NCI-H2227 treated with DMSO at 0.1 percent for 48 hours (cell line): ENCODE measurements at places on chromosomes 3 and 15.

GRCh38 chr3:97884586-97885123 lies 62.8 kb downstream of the CRYBG3 start:
- DNase-seq, result no peak

- DNase-seq, result peak; percentile 71
Observed at GRCh38 chr3:197520311-197521276, 35.2 kb downstream of the BDH1 start.

DNA sequence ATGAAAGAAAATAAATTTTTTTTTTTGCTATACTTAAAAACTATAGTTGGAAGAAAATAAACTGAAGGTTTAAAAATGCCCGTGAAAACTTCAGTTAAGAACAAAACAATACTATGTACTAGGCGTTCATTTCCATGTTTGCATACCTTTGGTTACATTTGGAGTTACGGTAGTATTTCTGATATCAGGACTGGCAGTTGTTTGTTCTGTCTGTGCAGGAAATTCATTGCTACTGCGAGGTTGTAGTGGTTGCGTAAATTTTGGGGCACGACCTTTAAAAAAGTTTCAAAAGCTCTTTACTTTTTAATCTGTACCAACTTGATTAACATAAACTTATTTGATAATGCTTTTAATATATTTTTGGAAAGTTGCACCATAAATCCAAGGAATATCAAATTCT lies 47.9 kb downstream of the ST3GAL6 start:
- no peak for DNase-seq

DNA sequence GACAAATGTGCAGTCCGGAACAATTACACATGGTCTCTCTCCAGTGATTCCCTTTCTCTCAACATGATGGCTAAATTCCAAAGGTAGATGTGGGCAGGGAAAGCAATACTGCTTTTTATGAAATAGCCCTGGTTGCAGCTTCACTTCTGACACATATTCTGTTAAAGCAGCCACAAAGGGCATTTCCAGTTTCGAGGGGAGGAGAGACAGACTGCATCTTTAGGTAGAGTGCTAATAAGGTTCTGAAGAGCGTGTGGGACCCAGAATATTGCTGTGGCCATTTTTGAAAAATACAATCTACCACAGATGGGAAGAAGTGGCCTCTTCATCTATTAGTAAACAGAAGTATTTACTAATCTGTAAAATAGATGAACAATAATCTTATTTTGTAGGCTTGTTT lies 139.3 kb upstream of the PEX5L start:
- no peak for DNase-seq

DNA sequence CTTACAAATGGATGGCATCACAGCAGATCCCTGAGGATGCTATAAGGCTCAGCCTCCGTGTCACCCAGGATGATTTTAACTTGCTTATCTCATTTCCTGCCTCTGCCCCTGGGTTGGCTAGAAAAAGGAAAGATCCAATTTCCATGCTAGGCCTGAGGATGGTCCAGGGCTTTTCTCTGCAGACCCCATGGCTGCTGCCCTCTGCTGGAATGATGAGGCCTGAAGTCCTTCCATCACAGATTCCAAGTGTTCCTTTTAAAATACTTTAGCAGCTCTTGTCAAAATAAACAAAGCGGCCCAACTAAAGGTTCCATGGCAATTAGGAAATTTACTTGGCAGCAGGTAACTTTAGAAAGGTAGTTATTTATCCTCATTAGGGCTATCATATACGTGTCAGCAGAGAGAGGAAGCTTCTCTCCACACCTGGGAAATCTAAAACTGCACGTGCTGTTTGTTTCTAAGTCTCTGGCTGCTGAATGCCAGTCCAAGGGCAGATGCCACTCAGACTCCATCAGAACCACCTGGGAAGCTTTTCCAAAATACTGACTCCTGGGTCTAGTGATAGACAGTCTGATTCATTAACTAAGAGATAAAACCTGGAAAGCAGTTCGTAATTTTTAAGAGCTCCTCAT lies 401.9 kb upstream of the IL12A start:
- DNase-seq, result peak; percentile 21

DNA sequence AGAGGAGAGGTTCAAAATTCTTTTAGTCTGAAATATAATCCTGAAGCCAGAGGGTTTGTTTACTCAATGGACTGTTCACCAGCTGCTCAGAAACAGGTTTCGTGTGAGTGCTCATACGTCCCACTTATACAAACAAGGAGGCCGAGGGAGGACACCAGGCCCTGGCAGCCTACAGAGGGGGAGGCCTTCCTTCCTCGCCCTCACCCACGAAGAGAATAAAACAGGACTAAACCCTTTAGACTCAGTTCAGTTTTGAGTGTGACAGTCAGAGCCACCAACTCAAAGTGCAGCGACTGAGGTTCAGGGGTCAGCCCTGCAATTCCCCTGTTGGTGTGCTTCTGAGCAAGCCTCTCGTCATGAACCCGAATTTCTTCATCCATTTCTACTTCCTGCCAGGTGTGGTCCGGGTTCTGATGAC lies 17.3 kb downstream of the FAM174B start:
- no peak for DNase-seq

DNA sequence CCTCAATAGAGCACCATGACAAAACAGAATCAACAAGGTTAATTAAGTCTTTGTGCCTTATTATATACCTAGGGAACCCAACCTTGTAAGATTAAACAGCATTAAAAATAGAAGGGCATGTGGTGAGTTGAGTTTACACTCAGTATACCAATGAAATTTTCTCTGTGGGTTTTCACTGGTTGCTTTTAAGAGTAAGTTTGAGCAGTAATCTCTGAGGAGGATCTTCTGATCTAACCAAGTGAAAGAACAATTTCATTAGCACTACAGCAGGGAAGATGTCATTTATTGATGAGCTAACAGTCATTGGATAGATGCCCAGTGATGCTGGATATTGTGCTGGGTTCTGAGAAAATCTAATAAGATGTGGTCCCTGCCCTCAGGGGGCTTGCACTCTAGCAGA lies 26.9 kb upstream of the AKAP13 start:
- DNase-seq, result no peak

DNA sequence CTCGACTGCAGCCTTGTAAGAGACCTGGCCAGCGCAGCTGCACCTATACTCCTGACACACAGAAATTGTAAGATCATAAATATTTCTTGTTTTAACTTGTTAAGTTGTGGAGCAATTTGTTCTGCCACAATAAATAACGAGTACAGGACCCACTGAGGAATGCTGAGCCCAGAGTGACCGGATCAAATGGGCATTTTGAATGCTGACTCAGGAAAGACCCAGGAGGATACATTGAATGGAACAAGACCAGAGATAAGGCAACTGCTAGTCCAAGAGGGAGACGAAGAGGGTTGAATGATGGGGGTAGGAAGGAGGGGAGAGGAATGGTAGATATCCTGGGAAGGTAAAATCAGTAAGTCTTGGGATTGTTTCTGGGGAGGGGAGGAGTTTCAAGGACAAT lies 8.9 kb upstream of the C3orf70 start:
- no peak for DNase-seq

GRCh38 chr3:63656786-63657185 lies 4.3 kb downstream of the SNTN start:
- DNase-seq, result no peak

GRCh38 chr15:55118344-55118870 lies 78.3 kb downstream of the RSL24D1 start:
- DNase-seq, result no peak

DNA sequence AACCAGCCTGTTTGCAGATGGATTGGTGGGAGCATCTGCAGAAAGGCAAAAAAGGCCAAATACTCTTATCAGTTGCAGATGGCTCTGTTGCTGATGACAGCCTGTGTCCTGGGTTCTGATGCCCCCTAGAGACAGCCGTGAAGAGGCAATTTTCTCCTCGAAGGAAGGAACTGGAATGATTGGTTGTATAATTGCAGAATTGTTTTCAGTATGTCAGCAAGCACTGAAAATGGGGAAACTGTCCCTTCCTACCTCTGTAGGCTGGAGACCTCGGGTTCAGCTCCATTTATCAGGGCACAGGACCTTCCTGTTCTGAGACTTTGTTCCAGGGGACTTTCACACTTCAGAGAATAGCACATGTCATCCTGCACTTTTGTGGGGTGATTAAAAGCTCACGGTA lies 103.0 kb downstream of the PGPEP1L start:
- DNase-seq, result peak; percentile 12

GRCh38 chr3:19432669-19433068 lies 284.4 kb downstream of the KCNH8 start:
- DNase-seq, result no peak

- DNase-seq, result no peak
Observed at GRCh38 chr15:95417761-95418160, 912.7 kb upstream of the NR2F2 start.

DNA sequence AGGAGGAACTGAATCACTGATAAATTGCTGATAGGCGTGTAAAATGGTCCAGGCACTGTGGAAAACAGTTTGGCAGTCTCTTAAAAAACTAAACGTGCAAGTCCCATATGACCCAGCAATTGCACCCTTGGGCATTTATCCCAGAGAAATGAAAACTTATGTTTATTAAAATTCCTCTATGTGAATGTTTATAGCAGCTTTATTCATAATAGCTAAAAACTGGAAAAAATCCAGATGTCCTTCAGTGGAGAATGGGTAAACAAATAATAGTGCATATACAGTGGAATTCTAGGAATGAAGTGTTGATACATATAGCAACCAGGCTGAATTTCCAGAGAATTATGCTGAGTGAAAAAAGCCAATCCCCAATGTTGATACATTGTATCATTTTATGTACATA lies 482.2 kb upstream of the PDZRN3 start:
- no peak for DNase-seq

DNA sequence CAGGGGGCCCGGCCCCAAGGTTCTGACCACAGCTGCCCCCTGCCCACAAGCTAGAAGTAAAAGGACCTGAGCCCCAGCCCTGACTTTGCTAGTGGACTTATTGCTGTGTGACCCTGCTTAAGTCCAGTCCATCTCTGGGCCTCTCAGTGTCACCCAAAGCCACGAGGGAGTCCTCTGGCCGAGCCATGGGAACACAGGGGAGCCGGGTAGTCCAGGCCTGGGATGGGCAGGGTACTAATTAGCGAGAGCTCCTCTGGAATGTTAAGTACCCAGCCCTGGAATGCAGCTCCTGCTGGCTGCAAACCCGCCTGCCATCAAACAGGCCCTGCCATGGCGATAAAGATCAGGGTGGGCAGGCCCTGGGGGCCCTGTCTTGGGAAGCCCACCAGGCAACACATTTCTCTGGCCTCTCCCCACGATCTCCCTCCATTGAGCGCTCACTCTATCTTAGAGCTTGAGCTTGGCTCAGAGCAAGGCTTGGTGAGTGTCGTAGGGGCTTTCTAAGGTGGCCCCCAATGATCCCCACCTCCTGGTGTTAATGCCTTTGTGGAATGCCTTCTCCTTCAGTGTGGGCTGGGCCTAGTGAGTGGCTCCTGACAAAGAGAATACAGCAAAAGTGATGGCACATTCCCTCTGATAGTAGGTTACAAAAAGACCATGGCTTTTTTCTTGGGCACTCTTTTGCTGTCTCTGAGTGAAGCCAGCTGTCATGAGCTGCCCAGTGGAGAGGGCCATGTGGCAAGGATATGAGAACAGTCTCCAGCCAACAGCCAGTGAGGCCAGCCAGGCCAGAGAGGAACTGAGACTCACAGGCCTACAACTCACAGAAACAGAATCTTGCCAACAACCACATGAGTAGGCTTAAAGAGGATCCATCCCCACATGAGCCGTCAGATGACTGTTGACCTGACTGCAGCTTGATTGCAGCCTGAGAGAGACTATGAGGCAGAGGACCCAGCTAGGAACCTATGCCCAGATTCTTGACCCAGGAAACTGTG lies 133.1 kb downstream of the SMAD6 start:
- no peak for DNase-seq

DNA sequence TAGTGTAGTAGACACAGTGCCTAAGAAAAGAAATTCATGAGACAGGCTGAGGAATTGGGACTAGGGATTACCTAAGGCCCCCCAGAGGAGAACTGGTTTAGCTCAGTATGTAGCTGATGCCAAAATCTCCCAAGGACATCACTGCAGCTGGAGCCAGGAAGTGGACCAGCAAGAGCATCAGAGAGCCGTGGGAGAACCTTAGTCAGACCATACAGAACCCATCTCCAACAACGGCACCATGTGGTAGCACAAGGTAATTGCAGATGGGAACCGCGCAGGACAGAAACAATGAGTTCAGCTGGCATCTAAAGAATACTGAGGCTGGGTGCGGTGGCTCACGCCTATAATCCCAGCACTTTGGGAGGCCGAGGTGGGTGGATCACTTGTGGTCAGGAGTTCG lies 81.7 kb downstream of the WNT5A start:
- DNase-seq, result no peak

DNA sequence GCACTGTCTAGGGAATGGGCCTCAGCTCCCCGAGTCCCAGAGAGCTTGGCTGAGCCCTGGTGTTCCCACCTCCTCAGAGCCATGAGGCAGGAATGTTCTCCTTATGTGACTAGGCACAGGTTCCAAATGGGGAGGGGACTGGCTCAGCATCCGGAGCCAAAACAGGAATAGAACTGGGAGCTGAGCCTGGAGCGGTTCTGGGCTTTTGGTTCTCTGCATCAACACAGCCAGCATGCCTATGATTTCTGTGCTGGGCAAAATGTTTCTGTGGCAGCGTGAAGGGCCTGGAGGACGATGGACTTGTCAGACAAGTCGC lies at the start of gene FAM131A:
Gene FAM131A, plus strand, starts transcription at position 202 of the 316 bp plus-strand sequence. Its CDS starts 31 bp downstream, at position 233.
- no peak for DNase-seq

GRCh38 chr3:123044981-123045763 lies 17.6 kb upstream of the SEMA5B start:
- no peak for DNase-seq

- no peak for DNase-seq
Observed at GRCh38 chr3:117903226-117903625, 1131.4 kb downstream of the IGSF11 start.

DNA sequence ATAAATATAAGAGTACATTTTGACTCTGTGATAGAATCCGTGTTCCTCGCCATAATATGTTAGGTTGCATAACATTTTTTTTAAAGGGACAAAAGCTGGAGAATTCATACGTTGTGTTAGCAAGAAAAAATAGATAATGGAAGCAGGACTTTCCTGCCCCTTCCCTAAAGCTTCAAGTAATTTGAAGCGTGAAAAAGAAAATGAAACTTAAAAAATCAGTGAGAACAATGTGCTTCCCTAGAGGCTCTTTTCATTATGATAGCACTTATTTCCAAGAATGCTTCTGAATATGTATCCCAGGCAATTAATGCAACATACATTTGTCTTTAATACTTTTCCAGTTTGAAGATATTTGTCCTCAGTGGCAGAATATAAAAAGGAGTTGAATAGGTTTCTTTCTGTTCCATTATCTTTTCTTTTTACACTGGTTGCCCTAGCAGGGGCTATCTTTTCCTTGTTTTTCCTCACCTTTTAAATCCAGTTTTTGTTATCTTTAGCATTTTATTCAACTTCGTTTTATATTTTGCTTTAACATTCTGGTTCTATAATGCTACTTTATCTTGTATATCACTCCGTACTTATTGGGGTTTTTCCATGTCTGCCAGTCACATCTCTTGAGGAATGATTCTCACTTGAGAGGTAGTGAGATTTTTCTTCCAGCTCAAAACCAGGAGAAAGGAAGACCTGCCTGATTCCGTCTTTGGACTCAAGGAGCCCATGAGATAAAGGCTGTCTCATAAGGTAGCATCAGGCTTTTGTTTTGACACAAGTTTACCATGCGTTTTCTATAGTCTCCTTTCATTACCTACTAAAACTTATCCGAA lies 113.8 kb downstream of the MBNL1 start:
- DNase-seq, result no peak

GRCh38 chr3:97996988-97997387 lies 24.8 kb upstream of the RIOX2 start:
- no peak for DNase-seq
